SW 1271 (cell line): ENCODE measurements at places on chromosomes 7 and 10.
A peak's percentile ranks its signal among the peaks of the same experiment; 100 is the strongest.

DNA sequence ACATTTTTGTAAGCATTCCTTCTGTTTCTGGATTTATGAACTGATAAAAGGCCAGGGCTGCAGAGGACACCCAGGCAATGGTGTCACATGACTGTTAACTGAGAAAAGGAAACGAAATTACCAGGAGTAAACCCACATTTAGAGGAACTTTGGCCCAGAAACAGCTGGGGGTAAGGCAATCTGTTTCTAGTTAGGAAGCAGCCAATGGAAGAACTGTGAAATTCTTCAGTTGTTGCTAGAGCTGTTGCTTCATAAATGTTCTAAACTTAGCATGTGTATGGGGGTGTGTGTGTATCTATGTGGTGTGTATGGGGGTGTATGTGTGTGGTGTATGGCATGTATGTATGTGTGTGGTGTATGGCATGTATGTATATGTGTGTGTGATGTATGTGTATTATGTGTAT, 11.8 kb upstream of the PDCD4 start:
- no peak for DNase-seq

DNA sequence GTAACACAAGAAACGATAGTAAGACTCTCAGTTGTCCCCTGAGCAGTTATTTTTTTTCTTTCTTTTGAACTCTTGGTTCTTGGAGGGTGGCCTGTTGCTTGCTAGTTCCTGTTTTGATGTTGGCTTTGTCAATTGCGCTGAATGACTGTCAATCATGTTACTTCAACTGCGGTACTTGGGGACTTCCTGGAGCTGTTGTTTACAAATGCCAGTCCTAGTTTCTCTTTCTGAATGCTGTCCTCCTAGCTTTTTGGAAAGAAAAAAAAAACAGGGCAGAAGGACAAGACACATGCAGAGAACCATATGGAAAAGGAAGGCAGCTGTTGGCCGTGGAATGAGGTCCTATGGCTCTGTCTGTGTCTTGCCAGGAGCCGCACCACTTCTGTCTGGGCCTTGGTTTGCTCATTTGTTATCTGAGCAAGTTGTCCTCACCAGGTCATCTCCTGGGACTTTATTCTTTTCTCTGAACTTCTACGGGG, 7.0 kb upstream of the PDCD4 start:
- no peak for DNase-seq

GRCh38 chr10:131277969-131278368, 33.6 kb downstream of the TCERG1L start:
- no peak for DNase-seq

DNA sequence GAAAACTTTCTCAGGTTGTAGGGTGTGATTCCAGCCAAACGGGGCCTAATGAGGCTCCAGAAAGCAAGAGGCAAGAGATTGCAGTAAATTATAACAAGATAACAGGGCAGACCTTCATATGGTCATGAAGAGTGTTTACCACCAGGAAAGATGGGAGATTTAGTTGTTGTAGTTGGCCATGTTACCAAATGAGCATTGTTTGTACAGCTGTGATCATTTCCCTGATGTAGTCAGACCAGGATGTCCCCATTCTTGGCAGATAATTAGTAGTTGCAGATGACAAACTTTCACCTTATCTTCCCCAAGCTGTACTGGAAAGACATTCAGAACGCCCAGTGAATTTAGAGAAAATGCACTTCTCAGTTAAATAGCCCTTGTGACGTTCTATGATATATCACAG, 630.8 kb downstream of the ANKRD7 start:
- DNase-seq, result no peak

GRCh38 chr7:156650042-156650441, 9.5 kb downstream of the RNF32 start:
- no peak for DNase-seq

DNA sequence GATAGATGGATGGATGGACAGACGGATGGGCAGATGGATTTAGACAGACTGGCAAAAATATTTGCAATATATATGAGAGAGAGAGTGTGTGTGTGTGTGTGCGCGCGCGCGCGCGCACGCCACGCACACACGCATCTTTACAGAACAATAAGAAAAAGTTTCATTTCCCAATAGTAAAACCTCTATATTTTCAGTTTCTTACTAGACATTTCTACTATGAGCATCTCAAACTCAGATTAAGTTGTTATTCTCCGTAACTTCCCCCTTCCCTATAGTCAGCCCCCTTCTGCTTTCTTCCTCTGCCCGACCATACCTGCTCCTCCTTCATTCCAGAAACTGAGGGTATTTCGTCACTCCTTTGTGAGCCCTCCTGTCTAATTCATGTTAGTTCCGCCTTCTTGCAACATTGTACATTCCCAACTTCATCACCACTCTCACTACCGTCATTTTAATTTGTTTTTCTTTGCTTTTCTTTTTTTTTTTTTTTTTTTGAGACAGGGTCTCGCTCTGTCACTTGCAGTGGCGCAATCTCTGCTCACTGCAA, 154.4 kb upstream of the SH2B2 start:
- no peak for DNase-seq

DNA sequence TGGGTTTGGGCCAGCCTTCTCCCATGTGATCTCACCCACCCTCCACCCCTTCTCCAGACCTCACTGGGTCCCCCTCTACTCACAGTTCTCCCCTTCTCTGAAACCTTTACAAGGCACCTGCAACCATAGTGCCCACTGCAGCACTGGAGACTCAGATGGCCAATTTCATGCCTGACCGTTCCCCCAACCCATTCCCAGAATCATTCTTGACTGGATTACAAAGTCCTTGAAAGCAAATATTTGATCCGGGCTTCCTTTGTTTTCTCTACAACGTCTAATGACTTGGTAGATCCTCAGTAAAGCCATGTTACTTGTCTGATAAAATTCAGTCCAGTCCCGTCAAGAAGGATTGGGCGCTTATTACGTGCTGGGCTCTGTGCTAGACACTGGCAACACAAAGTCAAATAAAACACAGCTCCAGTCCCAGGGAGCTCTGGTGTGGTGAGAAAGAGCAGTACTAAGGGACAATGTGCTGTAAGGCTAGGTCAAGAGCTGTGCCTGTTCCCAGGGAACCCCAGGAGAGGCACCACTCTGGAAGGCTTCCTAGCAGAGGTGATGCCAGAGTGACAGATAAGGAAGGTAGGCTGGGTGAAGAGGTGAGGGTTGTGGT, 36.5 kb downstream of the SH3PXD2A start:
- no peak for DNase-seq

DNA sequence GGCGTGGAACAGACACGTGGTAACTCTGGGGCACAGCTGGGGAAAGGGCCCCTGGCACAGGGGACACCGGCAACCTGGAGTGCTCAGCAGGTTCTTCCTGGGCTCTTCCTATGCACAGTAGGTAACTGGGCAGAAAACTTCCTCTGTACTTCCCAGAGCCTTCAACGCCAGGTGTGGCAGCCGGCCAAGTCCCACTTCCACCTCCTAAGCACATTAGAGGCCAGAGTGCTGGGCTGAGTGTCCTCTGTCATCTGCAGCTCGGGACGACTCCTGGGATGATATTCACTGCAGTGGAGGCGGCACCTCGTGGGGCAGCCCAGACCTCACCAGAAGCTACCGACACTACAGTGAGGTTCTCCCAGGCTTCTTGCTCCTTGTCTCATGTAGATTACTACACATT, 114.5 kb downstream of the LARP4B start:
- no peak for DNase-seq

- DNase-seq, result no peak
Observed at GRCh38 chr10:77865580-77866324, 60.8 kb downstream of the DLG5 start.

- DNase-seq, result no peak
Observed at GRCh38 chr10:120741396-120741795, 109.8 kb upstream of the WDR11 start.

- DNase-seq, result no peak
Observed at GRCh38 chr7:37933018-37933566, 12.7 kb downstream of the EPDR1 start.

- no peak for DNase-seq
Observed at GRCh38 chr7:101919363-101920115, 102.1 kb downstream of the CUX1 start.

- DNase-seq, result no peak
Observed at GRCh38 chr10:51892965-51893658, 193.7 kb upstream of the CSTF2T start.

- no peak for DNase-seq
Observed at GRCh38 chr10:114427124-114427852, 23.0 kb upstream of the AFAP1L2 start.

DNA sequence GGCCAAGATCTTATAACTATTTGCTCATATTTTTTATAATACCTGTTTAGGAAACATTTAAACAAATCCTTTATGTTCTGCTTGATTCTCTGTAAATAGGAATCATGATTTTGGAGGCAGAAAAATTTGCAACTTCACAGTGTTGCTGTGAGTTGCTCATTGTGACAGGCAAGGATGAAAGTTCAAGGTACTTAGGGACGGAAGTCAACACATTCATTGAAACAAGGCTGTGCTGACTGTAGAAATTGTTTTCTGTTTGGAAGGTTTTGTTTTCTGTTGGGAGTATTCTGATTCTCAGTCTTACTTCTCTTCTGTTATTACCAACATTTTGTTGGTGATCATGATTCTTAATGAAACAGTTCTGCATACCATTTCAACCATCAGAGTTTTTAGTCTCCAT, 54.9 kb downstream of the FANK1 start:
- no peak for DNase-seq

DNA sequence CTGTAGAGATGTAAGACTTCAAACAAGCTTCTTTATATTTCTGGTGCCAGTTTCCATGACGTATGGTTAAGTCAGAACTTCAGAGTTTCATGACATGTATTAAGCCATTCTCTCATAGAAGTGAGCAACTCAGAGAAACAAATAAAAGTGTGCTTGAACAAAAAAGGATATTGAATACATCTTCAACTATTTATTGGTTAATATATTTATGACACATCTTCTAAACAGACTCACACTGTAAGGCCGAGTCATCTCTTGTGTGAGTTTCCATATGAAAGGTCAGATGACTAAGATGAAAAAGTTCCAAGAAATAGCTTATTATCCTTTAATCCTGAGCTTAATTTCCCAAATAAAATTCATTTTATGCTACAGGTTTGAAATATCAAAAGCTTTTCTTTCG, 105.5 kb upstream of the CSTF2T start:
- no peak for DNase-seq

- DNase-seq, result no peak
Observed at GRCh38 chr10:100894033-100894432, 18.7 kb upstream of the SLF2 start.

- DNase-seq, result no peak
Observed at GRCh38 chr7:71904484-71904883, 507.7 kb downstream of the CALN1 start.

DNA sequence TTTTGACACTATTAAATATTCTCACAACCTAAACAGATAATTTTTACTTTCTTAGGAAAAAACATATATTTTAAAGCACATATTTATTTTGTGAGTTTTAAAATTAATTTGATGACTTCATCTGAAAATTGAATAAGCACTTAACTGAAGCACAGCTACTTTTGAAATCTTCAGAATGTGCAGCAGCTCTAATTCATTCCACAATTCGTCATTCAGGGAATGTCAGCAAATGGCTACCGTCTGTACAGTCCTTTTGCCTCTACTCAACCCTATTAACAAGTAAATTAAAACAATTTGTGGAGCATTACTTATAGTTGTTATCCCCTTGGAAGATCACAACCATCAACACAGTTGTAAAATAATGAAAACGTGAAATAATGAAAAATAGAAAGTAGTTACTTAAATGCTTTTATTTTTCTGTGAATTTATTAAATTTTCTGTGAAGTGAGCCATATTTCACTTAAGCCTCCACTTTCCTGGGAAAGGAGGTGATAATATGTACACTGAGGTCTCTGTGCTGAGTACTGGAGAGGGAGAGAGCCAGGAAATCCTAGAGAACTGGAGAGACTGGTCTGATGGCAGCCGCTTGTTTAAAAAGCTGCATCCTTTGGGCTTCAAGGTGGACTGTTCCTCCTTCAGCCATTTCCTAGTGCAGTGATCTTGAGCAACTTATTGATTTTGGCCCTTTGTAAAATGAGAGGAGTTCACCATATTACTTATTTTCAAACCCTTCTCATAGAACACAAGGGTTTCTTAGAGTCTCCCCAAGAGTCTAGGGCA, 70.6 kb downstream of the REEP3 start:
- DNase-seq, result no peak

GRCh38 chr7:1920266-1920681, 250.2 kb downstream of the ELFN1 start:
- DNase-seq, result no peak

DNA sequence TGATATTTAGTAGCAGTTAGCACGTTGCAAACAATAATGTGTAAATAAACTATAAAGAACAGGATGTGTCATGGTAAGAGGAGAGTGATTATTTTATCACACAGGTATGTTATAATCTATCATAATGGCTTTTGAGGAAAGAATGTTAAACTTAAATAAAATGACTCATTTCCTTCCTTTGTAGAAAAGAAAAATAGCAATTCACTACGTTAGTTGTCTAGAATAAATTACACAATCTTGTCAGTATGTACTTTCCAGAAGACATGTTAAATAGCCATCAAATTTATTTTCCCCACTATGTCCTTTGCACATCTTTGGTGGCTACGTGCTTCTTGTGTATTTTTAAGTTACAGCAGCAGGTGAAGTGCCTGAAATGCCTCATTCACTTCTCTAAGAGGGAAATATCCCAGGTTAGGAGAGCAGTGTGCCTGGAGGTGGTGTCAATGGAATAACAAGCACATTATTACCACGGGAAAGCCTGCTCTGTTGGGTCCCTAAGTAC, 133.8 kb downstream of the SEMA3A start:
- peak; percentile 78 for DNase-seq
